Anterior cingulate cortex (tissue), 58 donors: ENCODE measurements at places on chromosomes 11 and 22.

DNA sequence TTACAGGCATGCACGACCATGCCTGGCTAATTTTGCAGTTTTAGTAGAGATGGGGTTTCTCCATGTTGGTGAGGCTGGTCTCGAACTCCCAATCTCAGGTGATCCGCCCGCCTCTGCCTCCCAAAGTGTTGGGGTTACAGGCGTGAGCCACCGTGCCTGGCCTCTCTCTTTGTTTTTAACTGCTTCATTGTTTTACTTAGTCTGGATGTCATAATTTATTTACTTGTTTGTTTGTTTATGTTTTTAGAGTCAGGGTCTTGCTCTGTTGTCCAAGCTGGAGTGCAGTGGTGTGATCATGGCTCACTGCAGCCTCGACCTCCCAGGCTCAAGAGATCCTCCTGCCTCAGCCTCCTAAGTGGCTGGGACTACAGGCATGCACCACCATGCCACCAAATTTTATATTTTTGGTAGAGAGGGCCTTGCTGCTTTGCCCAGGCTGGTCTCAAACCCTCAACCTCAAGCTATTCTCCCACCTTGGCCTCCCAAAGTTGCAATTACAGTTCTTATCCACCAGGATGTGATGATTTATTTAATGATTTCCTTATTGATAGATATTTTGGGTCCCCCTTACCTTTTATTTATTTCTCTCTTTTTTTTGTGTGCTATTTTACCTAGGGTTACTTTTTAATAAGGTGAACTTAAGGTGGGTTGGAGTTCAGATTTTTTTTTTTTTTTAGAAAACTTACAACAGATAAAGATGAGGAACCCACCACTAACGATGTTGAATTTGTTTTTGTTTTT lies 52.6 kb upstream of the ADA2 start:
- DNase-seq, result no peak

DNA sequence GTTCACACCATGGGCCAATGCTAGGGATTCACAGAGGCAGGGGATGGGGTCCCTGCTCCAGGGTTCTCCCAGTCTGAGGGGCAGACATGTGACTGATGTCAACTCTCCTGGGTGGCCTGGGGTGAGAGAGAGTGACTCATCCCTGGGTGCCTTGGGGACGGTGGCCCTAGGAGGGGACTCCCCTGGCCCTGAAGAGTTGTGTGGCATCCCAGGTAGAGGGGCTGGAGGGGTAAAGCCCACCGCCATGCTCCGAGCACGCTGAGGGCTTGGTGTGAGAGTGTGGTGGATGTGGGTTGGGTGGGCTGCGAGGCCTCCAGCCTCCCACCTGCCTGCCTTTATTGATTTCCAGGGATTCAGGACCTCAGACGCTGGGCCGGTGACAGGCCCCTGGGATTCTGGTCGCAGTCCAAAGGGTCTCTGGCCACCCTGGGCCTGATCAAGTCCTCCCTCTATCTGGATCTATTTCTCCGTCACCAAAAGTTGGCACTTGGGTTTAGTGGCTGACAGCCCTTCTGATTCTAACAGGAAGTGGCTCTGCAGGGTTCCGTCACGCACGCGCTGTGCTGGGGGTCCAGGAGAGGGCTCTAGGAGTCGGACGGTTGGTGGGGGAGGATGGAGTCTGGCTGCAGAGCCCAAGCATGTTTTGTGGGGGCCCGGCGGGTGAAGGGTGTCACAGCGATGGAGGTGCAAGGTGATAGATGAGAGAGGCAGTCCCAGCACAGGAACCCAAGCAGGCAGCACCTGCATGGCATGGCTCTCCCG lies 27.3 kb upstream of the WNT7B start:
- DNase-seq, result no peak

- DNase-seq, result no peak
Observed at GRCh38 chr11:62402226-62402959, 16.4 kb upstream of the SCGB1A1 start.

GRCh38 chr11:15563054-15563453 lies 448.3 kb downstream of the INSC start:
- DNase-seq, result no peak

DNA sequence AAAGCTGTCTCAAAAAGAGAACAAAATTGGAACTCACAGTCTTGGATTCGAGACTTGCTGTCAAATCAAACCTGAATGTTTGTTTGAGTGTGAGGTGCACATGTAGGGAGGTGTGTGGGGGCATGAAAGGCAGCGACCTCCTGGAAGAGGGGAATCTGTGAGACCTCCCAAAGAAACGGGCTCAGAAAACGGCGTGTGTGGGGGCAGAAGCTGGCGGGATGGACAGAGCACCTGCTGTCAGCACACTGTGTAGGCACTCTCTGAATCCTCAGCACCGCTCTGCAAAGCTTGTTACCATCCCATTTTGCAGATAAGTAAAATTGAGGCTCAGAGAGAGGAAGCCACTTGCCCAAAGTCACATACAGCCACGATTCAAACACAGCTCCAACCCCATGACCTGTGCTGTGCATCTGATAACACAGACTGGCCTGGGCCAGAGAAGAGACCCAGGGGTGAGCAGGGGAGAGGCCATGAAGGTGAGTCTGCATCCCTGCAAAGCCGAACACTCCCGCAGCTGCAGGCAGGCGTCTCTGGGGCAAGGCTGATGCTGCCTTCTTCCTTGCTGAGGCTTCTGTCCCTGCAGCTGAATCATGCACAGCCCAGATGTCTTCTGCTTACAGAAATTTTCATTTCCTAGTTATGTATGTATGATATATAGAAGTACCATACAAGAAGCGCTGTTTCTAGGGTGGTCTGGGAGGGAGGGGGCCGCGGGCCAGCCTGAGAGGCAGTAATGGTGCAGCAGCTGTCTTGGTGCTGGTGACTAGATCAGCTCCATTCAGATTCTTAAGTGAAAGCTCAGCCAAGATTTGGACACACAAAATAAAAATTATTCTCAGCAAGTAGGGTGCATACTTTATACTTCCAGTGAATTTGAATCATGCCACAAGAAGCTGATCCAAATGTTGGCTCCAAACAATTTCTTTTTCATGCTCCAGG lies 67.3 kb upstream of the SHISAL1 start:
- DNase-seq, result no peak

- no peak for DNase-seq
Observed at GRCh38 chr11:78310500-78310909, 107.1 kb downstream of the GAB2 start.

GRCh38 chr11:7645206-7645605 lies 28.1 kb downstream of the CYB5R2 start:
- no peak for DNase-seq

- DNase-seq, result no peak
Observed at GRCh38 chr22:20392983-20393704, 807 bp upstream of the ZNF74 start.

DNA sequence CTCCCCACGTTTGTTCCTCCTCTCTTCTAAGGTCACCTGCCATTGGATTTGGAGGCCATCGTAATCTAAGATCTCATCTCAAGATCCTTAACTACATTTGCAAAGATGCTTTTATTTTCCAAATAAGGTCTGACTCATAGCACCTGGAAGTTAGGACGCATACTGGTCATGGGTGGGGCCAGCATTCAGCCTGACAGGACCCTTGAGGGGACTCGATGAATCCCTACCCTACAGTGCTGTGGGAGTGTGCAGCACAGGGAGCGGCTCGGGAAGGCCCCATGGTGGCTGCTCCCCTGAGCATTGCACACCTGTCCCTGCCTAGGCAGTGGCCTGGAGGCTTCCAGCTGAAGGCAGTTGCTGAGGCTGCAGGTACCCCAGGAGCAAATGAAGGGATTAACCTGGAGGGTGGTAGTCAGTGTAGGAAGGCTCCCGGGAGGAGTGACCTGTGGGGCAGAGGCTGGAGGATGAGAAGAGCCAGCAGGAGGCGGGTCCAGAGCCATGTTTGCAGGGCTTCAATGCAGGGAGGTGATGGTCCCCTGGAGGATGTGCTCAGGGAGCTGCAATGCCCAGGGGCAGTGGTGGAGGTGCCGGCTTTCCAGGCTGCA lies 362.2 kb downstream of the CTTN start:
- no peak for DNase-seq

GRCh38 chr22:41951898-41952474 lies at the start of gene SMIM45:
SMIM45 (plus strand) TSS chr22:41952150.
- DNase-seq, result peak; percentile 47

GRCh38 chr11:69931994-69932910 lies 113.0 kb upstream of the FGF3 start:
- DNase-seq, result no peak

- no peak for DNase-seq
Observed at GRCh38 chr22:49522582-49523373, 304.9 kb downstream of the BRD1 start.

DNA sequence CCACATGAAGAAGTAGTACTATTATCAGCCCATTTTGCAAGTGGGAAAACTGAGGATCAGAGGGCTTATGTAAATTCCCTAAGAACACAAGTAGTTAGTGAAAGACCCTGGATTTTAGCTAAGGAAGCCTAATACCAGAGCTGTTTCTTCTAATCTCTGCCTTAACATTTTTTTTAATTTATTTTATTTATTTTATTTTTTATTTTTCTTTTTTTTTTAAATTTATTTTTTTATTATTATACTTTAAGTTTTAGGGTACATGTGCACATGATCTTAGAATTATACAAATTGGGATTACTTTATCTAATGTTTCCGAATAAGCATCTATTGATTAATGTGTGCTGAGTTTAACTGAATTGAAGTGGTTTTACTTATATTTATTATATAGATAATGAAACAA lies 1015.3 kb downstream of the LRRC4C start:
- no peak for DNase-seq

GRCh38 chr22:26958378-26958777 lies 301.0 kb downstream of the MIAT start:
- DNase-seq, result no peak

GRCh38 chr22:47012589-47013370 lies 250.3 kb downstream of the TBC1D22A start:
- no peak for DNase-seq

DNA sequence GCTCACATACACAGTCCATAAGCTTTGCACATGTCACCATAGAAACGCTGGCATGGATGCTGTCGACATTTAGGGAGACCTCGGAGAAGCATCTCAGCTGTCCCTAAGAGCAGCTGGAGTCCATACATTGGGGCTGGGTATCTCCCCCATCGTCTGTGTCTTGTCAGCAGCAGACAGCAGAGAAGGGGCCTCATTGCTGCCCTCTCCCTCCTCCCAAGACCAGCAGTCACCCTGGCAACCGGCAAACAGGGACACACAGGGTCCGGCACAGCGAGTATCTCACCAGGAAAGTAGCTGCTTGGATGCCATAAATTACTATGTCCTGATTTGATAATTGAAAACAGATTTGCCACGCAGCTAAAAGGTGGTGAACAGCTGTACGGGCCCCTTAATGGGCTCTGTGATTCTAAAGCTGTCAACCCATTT lies 84.4 kb downstream of the CD44 start:
- no peak for DNase-seq

- DNase-seq, result no peak
Observed at GRCh38 chr11:87463486-87464102, 425.9 kb downstream of the TMEM135 start.
